ENCODE measurements at places on chromosomes 4 and X.

DNA sequence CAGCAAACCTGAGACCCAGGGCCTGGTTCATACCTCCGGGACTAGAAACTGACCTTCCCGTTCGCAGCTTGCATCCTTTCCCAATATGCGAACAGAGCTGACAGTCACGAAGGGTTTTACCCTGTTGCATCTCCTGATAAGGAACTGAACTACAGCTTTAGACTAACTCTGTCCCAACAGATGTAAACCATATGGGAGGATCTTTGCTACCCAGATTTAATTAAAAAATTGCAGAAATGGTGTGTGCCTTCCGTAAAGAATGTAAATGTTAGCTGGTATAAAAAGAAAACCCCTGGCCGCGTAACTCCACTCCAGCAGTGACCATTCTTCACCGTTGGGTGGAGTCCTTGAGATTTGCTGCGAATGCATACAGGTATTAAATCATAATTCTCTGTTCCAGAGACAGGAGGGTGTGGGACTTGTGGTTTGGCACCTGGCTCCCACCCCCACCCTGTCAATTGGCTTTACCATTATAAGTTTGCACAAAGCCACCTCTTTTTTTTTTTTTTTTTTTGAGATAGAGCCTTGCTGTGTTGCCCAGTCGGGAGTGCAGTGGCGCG lies 40.6 kb upstream of the SORCS2 start:
- DNase-seq, result no peak

DNA sequence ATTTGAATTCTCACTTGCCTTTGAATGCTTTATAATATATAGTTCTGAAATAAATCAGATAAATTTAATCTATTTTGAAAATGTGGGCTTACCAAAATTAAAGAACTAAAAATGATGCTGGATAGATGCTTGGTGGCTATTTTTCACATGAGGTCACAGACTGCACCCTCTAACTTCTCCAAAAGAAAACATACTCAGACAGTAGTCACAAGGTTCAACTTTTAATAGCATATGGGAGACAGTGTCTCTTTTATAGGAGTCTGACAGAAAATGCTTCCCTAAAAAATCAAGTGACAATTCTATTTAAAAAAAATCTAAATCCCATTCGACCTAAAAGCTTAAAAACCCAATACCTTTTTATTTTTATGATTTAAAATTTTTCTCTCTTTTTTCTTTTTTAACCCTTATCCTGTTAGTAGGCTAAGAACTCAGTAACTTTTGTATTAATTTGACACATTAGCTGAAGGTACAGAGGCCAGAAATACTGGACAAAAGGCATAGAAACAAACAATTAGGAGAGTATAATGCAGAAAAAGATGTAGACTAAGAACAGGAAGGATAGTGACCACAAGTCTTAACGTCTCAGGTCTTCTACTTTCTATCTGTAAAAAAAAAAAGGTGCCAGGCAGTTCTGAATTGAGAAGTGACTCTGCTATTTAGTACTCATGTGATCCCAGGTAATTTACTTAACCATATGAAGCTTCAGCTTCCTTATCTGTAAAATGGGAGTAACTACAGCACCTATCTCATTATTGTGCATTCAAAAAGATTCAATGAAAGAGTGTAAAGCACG lies 7.6 kb downstream of the TIGD4 start:
- no peak for DNase-seq

- no peak for DNase-seq
These were observed 150.6 kb upstream of the ANKRD50 start for GRCh38 chr4:124863040-124863545.

DNA sequence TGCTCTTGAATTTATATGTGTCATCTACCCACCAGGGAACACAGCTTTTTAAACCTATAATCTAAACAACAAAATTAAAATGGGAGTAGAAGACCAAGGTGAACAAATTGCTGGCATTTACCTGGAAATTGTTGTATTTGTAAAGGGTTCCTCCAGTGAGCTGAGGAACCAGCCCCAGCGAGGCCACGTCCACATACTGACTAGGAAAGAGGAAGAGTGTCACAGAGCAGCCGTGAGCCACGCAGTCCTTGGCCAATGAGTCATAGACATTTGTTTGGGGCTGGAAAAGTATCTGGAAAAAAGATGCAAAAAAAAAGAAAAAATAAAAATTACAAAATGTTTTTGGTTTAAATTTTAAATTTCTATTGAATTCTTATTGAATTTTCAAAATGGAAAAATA lies 58.7 kb downstream of the METTL14 start:
- DNase-seq, result no peak

DNA sequence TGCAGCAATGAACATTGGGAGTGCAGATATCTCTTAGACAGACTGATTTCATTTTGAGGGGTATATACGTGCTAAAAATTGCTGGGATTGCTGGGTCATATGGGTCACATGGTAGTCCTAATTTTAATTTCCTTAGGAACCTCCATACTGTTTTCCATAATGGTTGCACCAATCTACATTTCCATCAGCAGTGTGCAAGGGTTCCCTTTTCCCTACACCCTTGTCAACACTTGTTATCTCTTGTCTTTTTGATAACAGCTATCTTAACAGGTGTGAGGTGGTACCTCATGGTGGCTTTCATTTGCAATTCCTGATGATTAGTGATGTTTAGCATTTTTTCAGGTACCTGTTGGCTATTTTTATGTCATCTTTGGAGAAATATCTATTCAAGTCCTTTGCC lies 57.0 kb downstream of the GPC3 start:
- DNase-seq, result no peak

DNA sequence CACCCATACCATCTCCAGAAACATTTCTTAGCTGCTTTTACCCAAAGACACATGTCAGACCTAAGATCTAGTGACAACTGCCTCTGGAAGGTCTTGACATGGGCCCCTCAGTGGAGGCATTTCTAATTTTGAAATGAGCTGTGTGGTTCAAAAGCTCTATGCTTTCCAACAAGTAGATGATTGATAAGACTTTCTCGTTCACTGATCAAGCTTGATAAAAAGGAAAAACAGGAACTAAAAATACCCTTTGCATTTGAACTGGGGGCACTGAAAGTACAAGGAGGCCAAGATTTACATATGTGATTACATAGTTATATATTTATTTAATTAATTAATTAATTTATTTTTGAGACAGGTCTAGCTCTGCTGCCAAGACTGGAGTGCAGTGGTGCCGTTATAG lies 61.3 kb upstream of the SCOC start:
- DNase-seq, result no peak

- DNase-seq, result no peak
These were observed 243.3 kb downstream of the CBR4 start for GRCh38 chr4:168766604-168767316.

All from activated naive CD8-positive, alpha-beta T cell treated with anti-CD3 and anti-CD28 coated beads, Interleukin-2, amount 50 U/mL, for 24 hours (primary cell).